ENCODE measurements at places on chromosomes 1 and 21.

DNA sequence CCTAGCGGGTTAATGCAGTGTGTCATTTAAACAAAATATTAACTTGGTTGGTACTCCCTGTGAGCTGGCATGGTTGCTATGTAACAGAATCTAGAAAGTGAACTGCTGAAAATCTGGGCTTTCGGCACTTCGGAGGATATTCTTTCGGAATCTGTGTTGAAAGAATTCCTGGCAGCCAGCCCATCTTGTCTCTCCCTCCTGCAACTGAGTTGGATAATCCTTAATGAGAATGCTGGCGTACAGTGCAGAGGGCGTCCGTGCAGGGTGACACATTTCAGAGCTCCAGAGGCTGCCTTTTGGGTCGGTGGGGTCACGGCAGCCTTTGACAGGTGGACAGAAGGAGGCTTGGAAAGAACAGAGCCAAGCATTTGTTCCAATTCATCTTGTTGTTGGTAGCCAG, 3.7 kb downstream of the KAZN start:
- DNase-seq = no peak

- DNase-seq = peak; percentile 71
These were observed at the start of gene KCNH1 for GRCh38 chr1:211133836-211134669. TSS of gene KCNH1 (minus strand) at chr1:211134148. CDS start at chr1:211133945, 203 bp downstream.

DNA sequence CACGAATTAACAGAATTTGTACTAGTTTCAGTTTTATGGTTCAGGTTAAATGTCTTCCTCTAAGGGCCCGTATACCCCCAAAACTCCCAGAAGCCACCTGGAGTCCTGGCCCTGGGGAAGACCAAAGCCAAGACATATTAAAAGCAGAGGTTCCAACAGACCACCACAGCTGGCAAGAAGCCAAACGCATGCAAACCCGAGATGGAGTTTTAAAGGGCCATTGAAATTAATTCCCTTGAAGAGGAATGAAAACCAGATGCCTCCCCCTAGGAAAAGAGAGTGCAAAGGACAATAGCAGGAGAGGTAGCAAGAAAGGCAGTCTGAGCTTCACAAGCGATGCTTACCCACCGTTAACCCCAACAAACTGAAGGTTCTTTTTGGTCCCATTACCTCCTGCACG, 48.1 kb downstream of the KANK4 start:
- DNase-seq = no peak

GRCh38 chr1:24414775-24415333, 748 bp upstream of the NIPAL3 start:
- DNase-seq = no peak

- no peak for DNase-seq
These were observed 69.3 kb downstream of the MAN1A2 start for GRCh38 chr1:117436513-117436912.

DNA sequence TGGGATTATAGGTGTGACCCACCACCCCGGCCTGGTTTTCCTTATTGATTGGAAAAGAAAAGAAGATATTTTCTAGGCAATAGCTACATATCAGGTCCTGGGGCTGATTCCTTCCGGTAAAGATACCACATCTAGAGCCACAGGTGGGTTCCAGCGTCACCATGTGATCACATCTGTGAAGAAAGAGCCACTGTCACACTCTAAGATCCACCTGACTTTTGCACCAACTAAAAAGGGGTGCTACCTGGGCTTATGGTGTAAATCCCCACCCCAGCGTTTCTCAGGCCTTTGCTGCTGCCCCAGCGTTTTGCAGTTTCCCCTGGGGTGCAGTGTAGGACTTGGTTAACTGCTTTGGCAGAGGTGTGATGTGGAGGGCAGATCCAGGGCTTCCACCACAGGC, 22.3 kb upstream of the PDE9A start:
- DNase-seq = peak; percentile 26

DNA sequence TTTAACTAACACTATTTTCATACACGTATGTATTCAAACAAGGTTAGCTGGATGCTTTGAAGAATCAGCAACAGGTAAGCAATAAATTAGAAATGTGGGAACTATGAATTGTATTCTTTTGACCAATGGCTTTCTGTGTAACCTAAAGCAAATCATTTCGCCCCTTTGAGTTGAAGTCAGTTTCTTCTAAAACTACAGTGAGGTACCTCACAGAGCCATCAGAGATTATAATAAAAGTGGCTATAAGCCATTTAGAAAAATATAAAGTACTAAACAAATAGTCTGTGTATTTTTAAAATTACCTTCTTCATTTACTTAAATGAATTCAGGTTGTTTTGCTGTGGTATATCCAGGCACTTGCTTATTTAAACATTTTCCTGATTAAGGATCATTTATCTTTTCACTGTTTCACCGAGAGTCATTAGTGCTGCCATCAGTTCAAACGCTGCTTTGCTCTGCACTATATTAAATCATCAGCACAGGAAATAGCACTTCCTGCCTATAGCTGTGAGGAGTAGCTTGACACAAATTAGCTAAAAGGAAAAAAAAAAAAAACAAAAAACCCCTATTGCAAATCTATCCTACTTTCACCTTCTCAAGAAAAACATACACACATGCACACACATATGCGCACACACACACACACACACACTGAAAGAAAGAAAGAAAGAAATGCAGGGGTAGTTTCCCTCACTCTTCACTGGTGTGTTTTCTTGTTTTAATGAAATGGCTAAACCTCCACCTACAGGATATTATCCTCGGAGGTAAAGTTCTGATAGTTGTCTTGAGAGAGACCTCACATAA, 39.8 kb upstream of the C1orf105 start:
- no peak for DNase-seq

DNA sequence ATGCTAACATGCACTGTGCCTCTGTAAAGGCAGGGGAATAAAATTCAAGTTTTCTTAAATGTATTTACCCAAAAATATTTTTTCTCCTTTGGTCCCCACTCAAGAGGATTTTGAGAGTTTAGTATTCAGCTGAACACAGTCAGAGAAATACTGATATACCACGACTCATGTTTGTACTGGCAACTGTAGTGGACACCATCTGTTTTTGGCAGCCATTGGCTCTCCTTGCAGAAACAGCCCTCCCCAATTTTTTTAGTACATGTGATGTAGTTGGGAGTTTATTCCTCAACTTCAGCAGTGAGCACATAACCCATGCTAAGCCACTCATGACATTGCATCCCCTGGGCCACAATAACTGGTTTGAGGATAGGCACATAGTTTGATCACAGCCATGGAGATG, 154.8 kb upstream of the POU3F1 start:
- no peak for DNase-seq

GRCh38 chr1:248782416-248783141, 27.0 kb upstream of the LYPD8 start:
- DNase-seq = no peak

DNA sequence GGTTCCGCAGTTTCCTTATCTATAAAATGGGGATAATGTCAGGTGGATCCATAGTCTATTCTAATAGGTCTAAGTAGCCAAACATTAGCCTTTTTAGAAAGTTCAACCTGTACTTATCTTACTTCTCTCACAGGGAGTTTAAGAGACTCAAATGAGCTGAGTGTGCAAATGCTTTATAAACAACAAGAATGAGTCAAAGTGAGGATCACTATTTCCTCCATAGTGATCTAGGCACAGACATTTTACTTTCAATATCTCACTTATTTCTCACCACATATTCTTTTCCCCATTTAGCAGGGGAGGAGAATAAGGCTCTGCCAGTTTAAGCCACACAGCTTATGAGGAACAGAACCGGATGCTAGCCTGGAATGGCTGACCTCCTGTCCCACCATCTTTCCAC, 92.1 kb upstream of the LMO4 start:
- no peak for DNase-seq

DNA sequence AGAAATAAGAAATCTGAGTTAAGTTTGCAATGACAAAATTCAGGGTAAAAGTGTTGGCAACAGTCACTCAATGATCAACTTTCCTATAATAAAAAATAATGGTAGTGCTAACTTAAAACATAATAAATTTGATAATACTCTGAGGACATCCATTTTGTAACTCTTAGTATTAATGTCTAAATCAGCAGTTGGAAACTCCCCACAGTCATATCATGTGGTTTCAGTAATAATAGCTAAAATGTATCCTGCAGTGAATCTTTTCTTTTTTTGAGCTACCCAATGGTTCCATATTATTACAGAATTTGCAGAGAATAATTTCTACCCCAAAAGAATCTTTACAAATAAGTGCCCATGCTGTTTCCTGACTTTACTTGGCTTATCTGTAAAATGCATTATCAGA, 286.7 kb downstream of the PTPRC start:
- DNase-seq = no peak

GRCh38 chr21:41361786-41362604, at the start of gene MX2:
TSS of gene MX2 (plus strand) at chr21:41362027. CDS start at chr21:41376907, 14,880 bp downstream.
- no peak for DNase-seq
